ENCODE measurements at places on chromosomes 1 and 21.
A peak's percentile ranks its signal among the peaks of the same experiment; 100 is the strongest.

DNA sequence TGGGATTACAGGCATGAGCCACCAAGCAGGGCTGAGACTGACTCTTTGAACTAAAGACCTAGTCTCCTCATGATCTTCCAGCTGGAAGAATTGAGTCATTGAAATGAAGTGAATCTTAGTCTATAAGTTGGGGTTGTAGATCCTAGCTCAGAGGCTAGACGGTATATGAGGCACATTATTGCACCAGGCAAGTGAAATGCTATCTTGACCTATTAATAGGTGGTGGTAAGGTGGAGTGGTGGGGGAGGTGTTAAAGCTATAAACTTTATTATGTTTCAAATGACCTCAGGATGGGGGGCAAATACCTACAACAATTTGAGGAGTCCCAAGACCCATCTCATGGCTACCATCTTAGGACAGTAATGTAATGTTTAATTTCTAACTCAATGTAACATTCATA, 36.8 kb upstream of the SLC16A1 start:
- DNase-seq, result no peak

- no peak for DNase-seq
Measured at GRCh38 chr1:82045221-82045620, 244.5 kb downstream of the ADGRL2 start.

- no peak for DNase-seq
Measured at GRCh38 chr1:43935711-43936427, 2.3 kb downstream of the ARTN start.

DNA sequence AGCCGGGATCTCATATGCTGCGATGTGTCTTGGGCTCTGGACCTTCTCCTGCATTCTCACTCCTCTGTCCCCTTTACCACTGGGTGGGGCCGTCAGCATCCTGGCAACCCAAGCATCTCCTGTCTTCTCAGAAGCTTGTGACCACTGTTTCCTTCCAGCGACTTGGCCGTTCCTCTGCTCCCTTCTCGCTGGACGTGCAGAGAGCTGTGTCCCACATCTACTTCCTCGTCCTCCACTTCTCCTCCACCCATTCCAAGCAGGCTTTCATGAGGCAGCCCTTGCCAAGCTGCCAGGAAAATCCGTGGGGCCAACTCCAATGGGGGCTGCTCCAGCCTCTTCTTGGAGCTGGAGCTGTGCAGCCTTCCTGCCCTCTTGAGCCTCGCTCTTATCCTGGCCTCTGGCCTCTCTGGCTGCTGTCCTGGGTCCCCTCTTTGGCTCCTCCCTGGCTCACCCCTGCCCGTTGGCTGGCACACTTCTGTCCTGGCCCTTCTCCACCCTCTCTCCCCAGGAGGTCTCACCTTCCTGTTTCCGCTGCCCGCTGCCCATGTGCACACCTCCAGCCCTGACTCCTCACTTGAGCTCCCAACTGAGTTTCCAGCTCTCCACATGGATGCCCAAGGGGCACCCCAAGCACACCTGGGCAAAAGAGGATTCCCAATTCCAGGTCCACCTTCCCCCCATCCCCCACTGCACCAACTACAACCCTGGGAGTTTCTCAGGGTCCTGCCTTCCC, 8.7 kb downstream of the FAM131C start:
- DNase-seq, result no peak

- no peak for DNase-seq
Measured at GRCh38 chr1:199087144-199087543, 448.3 kb downstream of the PTPRC start.

GRCh38 chr1:162854245-162854882, 6.6 kb downstream of the CCDC190 start:
- peak; percentile 89 for DNase-seq

- no peak for DNase-seq
Measured at GRCh38 chr1:93744299-93744988, 62.8 kb upstream of the BCAR3 start.

DNA sequence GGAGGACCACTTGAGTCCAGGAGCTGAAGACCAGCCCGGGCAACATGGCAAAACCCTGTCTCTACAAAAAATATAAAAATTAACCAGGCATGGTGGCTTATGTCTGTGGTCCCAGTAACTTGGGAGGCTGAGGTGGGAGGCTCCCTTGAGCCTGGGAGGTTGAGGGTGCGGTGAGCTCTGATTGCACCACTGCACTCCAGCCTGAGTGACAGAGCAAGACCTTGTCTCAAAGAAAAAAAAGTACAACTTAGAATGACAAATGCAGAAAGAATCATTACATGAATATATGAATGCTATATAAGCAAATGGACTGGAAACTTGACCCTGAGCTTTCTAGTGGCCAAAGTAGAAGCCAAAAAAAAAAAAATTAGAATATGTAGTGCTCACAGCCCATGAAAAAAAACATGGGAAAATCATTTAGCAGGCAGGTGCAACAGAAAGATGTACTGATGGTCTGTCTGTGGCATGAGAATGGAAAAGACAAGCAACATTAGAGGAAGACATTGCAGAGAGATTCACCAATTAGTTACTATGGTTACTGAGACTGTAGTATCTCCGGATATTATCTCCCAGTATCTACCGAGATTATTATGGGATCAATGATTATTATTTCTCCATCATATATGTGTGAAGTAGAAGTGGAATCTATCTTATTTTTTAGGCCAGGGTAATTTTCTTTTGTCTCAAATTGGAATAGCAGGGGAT, 19.2 kb downstream of the ELAPOR1 start:
- DNase-seq, result no peak

All from OCI-M1 (cell line).